Skin of body (tissue), 3 donors: ENCODE measurements at places on chromosomes 7 and 10.
A peak's percentile ranks its signal among the peaks of the same experiment; 100 is the strongest.

GRCh38 chr7:131836733-131837132 lies 280.3 kb upstream of the PODXL start:
- DNase-seq: no peak

DNA sequence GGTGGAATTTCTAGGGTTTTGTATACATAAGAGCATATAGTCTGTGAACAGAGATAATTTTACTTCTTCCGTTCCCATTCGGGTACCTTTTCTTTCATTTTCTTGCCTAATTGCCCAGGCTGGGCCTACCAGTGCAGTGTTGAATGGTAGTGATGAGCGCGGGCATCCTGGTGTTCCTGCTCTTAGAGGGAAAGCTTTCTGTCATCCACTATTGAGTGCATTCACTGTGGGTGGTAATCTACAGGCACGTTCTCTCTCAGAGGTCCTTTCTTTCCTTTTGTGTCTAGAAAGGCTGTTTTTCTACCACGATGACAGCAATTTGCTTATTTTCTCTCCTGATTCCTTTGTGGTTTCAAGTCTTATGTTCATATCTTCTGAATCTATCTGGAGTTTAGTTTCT lies 65.0 kb downstream of the INPP5A start:
- DNase-seq: no peak

- no peak for DNase-seq
These were observed 14.2 kb upstream of the SVIL start for GRCh38 chr10:29648983-29649268.

- no peak for DNase-seq
These were observed 234.4 kb downstream of the ARL4A start for GRCh38 chr7:12921751-12922345.

GRCh38 chr10:126147866-126148587 lies 240.2 kb downstream of the ADAM12 start:
- peak; percentile 92 for DNase-seq

GRCh38 chr10:7561216-7561893 lies 105.4 kb downstream of the ITIH5 start:
- peak; percentile 55 for DNase-seq
